ENCODE measurements at places on chromosomes 3 and 15.

DNA sequence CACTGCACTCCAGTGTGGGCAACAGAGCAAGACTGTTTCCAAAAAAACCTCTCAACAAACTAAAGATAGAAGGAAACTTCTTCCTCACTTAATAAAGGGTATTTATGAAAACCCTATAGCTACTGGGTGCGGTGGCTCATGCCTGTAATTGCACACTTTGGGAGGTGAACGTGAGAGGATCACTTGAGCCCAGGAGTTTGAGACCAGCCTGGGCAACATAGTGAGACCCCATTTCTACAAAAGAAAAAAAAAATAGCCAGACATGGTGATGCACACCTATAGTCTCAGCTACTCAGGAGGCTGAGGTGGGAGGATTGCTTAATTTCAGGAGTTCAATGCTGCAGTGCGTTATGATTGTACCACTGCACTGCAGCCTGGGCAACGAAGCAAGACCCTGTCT lies 22.4 kb downstream of the IP6K1 start:
- DNase-seq: no peak

- no peak for DNase-seq
Observed at GRCh38 chr3:193474446-193474845, 80.2 kb downstream of the ATP13A4 start.

DNA sequence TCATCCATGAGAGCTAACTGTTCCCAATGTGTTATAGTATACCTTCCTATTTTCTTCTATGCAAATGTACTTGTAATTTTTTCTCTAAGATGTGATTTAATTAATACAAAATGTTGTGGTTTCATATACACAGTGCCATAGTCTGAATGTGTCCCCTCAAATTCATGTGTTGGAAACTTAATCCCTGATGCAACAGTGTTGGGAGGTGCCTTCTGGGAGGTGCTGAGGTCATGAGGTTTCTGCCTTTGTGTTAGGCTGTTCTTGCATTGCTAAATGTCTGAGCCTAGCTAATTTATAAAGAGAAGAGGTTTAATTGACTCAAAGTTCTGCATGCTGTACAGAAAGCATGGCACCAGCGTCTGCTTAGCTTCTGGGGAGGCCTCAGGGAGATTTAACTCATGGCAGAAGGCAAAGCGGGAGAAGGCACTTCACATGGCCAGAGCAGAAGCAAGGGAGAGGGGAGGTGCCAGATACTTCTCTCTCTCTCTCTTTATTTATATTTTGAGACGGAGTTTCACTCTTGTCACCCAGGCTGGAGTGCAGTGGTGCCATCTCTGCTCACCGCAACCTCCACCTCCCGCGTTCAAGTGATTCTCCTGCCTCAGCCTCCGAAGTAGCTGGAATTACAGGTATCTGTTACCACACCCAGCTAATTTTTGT lies 34.7 kb upstream of the BNIP2 start:
- DNase-seq: no peak

- DNase-seq: no peak
Observed at GRCh38 chr15:57903626-57904025, 161.9 kb downstream of the ALDH1A2 start.

- no peak for DNase-seq
Observed at GRCh38 chr15:85164841-85165466, 183.3 kb downstream of the PDE8A start.

GRCh38 chr15:23828786-23829185 lies 141.7 kb upstream of the NDN start:
- DNase-seq: no peak

GRCh38 chr15:45665261-45665660 lies 30.4 kb downstream of the SQOR start:
- no peak for DNase-seq
